ENCODE measurements at places on chromosomes 3 and 15.

- DNase-seq: no peak
Measured at GRCh38 chr3:159731254-159731653, 257.4 kb upstream of the IL12A start.

- no peak for DNase-seq
Measured at GRCh38 chr15:24924621-24925020, 30.2 kb upstream of the SNRPN start.

GRCh38 chr15:43329217-43329959, 985 bp downstream of the LCMT2 start:
- DNase-seq: no peak

- no peak for DNase-seq
Measured at GRCh38 chr15:89746386-89746780, 4.7 kb downstream of the MESP1 start.

- no peak for DNase-seq
Measured at GRCh38 chr3:130607553-130608154, 90.7 kb downstream of the COL6A6 start.

DNA sequence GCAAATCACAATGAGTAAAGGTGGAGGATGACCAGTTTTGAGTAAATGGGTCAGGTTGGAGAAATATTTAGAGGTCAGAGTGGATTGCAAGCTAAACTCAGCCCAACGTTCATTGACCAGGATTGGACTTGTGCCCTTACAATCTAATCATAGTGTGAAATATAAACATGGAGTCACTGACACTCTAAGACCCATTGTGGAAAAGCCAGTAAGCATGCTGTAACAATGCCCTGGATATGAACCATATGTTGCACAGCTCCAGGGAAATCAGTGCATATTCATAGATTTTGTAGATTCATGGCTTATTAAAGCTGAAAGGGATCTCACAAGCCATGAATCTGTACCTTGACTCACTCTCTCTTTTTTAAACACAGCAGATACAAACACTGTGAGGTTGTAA, 660.2 kb upstream of the LMCD1 start:
- no peak for DNase-seq
